ENCODE measurements at places on chromosomes 6 and 20. TPM values are rescaled to one million over a fixed set of nuclear protein-coding genes. Genes with fewer than 3 reads are reported as not detected.
A peak's percentile ranks its signal among the peaks of the same experiment; 100 is the strongest.

- DNase-seq: peak; percentile 34
These were observed 232.9 kb downstream of the EPM2A start for GRCh38 chr6:145502416-145502815.

- DNase-seq: no peak
These were observed 57.8 kb upstream of the ARID1B start for GRCh38 chr6:156719395-156719719.

- no peak for DNase-seq
These were observed 108.1 kb downstream of the RNF144B start for GRCh38 chr6:18495236-18495635.

DNA sequence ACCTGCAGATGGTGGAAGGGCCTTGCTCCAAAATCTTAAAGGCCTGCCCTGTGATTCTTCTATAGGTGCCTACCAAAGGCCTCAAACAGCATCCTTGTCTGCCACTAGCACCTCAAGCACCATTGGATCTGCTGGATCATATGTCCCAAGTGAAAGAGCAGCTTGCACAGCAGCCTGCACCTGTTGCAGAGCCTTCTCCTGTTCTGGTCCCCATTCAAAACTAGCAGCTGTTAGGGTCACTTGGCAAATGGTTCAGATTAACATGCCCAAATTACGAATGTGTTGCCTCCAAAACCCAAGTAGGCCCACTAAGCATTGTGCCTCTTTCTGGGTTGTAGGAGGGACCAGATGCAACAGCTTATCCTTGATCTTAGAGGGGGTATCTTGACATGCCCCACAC lies 99.6 kb upstream of the F13A1 start:
- no peak for DNase-seq

DNA sequence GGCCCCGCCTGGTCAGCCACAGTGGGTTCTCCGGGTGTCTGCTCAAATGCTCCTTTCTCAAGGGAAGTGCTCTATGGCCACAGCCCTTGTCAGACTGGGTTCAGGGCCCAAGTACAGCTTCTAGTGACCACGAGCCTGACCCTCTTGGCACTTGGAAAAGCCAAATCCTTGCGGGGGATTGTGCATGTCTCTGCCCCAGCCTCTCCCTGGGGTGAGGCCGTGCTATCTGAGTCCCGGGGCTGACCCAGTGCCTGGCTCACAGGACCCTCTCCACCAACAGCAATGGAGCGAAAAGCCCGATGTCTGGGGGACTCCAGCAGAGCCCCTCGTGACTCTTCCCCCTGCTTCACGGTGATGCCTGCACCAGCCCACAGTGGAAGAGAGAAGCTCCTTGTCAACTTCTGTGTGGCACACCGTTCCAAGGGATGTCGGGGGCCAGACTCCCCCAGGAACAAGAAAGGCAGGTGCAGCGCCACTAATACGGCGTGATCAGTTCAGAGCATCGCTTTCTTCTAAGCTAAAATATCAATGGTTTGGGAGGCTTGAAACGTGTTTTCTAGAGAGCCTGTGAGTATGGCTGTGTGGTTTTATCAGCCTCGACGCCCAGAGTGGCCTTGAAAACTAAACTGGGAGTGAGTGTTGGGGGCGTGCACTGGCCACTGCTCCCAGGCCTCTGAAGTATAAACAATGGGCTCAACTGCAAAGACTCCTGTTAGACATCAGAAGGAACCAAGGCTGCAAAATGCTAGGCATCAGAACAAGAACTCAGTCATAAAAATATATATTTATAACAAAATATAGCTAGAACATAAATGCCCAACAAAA lies 51.9 kb downstream of the DLL1 start:
- DNase-seq: no peak

GRCh38 chr20:44198872-44199271 lies 11.7 kb downstream of the OSER1 start:
- DNase-seq: no peak

GRCh38 chr6:160798625-160799024 lies 96.6 kb downstream of the PLG start:
- DNase-seq: no peak

DNA sequence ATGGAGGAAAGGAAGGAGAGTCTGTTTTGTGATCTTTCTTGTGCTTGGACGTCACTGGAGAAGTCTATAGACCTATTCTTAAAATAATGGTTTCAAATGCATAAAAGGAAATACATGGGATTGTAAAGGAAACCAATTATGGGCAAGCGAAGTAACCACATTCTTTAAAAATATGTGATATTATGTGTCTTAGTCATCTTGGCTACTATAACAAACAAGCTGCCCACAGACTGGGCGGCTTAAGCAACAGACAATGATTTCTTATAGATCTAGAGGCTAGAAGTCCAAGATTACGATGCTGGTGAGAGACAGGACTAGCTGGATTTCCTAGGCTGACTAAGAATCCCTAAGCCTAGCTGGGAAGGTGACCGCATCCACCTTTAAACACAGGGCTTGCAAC lies 49.4 kb upstream of the CD83 start:
- peak; percentile 63 for DNase-seq

Gene GHRH
- total RNA-seq: not detected

Gene GSTA4
- 26.1 TPM for total RNA-seq

All from dermis blood vessel endothelial cell (primary cell).